ENCODE measurements at places on chromosomes 2 and 18.

DNA sequence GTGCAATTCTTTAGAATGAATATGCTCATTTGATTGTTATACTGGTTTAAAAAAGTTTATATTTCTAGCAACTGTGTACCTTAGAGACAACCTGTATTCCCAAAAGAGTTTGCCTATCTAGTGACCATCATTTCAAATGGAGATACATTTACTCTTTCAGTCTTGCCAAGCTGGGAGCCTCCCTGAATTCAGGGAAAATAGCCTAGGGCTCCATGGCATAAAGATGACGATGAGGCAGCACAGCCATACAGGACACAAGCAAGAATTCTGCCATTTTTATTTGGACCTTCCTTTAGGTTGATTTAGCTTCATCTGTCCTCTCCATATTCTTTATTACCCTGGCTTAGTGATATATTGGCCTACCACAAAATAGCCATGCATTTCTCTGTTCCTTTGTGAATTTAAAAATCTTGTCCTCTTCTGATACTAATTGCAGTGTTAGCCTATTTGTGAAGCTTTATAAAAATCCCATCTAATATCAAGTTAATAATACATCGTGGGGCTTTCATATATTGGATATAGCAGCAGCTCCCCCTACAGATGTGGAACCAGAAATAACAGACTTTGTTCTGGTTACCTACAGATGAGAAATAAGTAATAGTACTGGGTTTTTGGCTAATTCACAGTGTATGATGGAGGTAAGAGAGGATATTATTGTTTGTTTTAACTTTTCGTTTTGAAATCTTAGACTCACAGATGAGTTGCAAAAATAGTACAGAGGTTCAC lies 1661.9 kb upstream of the PIK3C3 start:
- no peak for DNase-seq

GRCh38 chr2:120681181-120681580 lies 54.5 kb upstream of the GLI2 start:
- DNase-seq, result no peak

- no peak for DNase-seq
Observed at GRCh38 chr2:71620116-71620515, 166.8 kb downstream of the DYSF start.

GRCh38 chr18:4236940-4237663 lies 218.0 kb downstream of the DLGAP1 start:
- DNase-seq, result no peak

DNA sequence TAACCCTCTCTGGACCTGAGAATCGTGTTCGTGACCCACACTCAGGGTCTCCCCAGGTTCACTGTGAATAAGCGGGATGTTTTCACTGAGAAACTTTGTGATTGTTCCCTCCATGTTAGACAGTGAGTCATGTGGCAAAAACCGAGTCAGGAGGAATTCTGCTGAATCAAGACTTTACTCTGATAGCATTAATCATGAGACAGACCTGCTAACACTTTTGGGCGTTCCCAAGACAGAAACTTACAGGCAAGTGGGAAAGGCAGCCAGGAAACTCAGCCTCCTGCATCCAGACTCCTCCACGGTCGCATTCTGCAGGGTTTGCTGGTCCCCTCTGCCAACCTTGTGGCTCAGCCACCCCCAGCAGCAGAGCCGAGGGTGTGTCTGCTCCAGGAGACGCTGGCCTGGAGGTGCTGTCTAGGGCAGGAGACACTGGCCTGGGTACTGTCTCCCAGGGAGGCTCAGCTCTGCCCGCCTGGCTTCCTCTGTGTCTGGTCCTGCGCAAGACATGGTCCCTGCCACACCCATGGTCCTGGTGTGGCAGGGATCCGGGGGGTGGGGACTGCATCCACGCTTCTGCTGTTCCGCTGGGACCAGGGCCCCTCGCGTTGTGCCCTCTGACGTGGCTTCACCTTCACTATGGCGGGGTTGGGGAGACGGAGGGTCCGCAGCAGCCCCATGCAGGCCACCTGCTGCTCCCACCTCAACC lies 177.4 kb downstream of the TWIST2 start:
- DNase-seq, result no peak

GRCh38 chr2:219086196-219086595 lies 25.5 kb upstream of the IHH start:
- no peak for DNase-seq

GRCh38 chr2:239730897-239731296 lies 294.2 kb downstream of the NDUFA10 start:
- no peak for DNase-seq

- no peak for DNase-seq
Observed at GRCh38 chr2:194723446-194723845, 933.6 kb upstream of the SLC39A10 start.

- no peak for DNase-seq
Observed at GRCh38 chr2:38580115-38580636, 22.6 kb downstream of the HNRNPLL start.

GRCh38 chr2:26807788-26808460 lies 22.1 kb downstream of the CENPA start:
- no peak for DNase-seq

- DNase-seq, result no peak
Observed at GRCh38 chr2:139769633-139770032, 989.4 kb upstream of the NXPH2 start.

DNA sequence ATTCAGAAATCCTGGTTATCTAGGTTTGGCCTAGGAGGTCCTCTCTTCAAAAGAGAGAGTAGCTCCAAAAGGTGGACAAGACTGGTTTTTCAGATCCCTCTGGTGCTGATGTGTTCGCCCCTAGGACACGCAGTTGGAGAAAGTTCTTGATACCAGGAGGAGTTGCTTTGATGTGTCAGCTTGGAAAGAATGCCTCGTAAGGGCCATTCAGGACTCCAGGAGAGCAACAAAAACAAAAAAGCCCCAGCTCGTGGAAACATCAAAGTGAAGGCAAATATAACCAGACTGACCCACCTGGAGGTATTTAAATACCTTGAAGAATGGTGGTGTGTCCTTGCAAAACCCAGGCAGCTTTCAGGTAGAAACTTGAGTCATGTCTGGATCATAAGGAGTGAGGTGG lies 12.5 kb upstream of the LBH start:
- no peak for DNase-seq

- no peak for DNase-seq
Observed at GRCh38 chr2:175064797-175065196, 59.6 kb upstream of the CHN1 start.

DNA sequence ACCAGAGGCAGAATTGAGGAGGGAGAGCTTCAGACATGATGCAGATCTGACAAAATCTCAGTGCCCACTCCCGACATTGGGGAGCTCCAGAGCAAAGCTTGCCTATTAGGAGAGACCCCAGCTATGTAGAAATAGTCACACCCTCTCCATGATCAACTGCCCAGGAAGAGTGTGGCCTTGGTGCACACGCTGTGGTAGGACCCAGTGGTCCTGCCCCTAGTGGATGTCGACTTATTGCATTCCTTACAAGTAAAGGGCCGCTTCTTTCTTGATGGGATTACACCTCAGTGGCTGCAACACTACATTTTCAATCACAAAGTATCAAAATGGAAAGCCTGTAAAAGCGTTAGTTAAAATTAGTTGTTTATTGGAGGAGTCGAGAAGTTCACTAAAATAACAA lies 64.2 kb downstream of the VRK2 start:
- no peak for DNase-seq

DNA sequence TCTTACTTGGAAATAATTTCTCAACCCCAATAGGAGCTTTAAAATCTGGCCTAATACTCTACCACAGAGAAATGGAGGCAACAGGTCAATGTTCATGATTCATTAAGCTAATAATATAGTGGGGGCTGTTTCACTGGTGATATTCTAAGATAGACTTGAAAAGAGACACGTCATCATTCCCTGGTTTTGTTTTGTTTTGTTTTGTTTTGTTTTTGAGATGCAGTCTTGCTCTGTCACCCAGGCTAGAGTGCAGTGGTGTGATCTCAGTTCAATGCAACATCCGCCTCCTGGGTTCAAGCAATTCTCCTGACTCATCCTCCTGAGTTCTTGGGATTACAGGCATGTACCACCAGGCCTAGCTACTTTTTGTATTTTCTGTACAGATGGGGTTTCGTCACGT lies 37.5 kb upstream of the SOS1 start:
- no peak for DNase-seq

- no peak for DNase-seq
Observed at GRCh38 chr2:71704131-71704561, 250.8 kb downstream of the DYSF start.

- DNase-seq, result no peak
Observed at GRCh38 chr2:48799601-48800000, 44.1 kb upstream of the LHCGR start.

GRCh38 chr18:23196119-23197007 lies 61.1 kb downstream of the CABLES1 start:
- DNase-seq, result no peak

GRCh38 chr2:230680463-230681170 lies 32.0 kb upstream of the CAB39 start:
- DNase-seq, result no peak

- no peak for DNase-seq
Observed at GRCh38 chr2:232857158-232857563, 12.9 kb upstream of the SNORC start.

GRCh38 chr18:74508366-74508765 lies 12.2 kb downstream of the CNDP2 start:
- no peak for DNase-seq

GRCh38 chr2:164913640-164914350 lies 41.5 kb downstream of the SLC38A11 start:
- no peak for DNase-seq

DNA sequence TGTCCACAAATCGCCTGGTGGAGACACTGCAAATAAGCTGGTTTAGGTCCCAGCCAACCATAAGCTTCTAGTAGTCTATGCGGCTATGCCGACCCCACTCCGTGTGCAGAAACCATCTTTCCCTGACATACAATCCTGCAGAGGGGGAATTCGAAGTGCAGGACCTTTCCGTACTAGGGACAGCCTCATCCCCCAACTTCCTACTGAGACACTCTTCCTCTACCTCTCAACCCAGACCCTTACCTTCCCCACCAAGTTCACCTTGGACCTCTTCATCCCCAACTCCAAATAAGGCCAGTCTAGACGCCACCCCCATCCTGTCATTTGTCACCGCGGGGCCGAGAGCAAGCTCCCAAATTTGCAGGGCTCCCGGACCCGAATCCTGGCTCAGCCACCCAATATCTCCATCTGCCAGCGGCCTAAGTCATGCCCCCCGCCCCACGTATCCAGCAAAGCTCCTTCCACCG lies 496 bp downstream of the SUCLG1 start:
- DNase-seq, result no peak

GRCh38 chr2:132774189-132774588 lies 104.2 kb upstream of the LYPD1 start:
- no peak for DNase-seq

All from CD8-positive, alpha-beta memory T cell (primary cell).